ENCODE measurements at places on chromosomes 1 and 21.

- DNase-seq, result no peak
Observed at GRCh38 chr1:28538286-28538685, 14.6 kb upstream of the TRNAU1AP start.

GRCh38 chr1:191460234-191460633 is 698.0 kb upstream of the RGS18 start:
- no peak for DNase-seq

DNA sequence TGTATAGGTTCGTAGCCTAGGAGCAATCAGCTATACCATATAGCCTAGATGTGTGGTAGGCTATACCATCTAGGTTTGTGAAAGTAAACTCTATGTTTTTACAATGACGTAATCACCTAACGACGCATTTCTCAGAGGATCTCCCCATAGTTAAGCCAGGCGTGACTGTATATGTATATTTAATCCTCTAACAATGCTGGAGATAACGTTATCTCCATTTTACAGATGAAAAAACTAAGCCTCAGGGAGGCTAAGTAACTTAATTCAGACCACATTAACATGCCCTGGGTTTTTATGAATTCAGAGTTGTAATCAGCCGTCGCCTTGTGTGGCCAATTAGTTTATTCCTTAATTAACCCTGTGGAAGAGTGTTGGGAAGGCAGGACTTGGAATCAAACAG is 107.7 kb upstream of the PLXNA2 start:
- DNase-seq, result no peak

DNA sequence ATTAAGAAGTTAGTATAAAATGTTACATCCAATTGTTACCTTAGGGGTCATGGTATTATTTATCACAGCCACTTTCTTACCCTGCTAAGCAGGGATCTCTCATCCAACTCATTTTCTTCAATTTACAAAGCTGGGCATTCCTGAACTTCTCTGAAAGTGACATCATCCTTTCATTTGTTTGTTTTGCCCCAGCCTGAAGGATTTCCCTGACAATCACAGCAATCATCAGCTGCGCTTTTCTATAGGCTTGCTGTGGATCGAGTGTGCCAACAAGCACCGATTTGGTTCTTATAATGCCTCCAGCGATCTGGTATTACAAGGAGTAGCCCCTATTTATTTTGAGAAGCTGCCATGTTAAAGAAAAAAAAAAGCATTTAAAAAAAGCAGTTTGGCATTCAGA is 240.2 kb downstream of the USH2A start:
- DNase-seq, result no peak

DNA sequence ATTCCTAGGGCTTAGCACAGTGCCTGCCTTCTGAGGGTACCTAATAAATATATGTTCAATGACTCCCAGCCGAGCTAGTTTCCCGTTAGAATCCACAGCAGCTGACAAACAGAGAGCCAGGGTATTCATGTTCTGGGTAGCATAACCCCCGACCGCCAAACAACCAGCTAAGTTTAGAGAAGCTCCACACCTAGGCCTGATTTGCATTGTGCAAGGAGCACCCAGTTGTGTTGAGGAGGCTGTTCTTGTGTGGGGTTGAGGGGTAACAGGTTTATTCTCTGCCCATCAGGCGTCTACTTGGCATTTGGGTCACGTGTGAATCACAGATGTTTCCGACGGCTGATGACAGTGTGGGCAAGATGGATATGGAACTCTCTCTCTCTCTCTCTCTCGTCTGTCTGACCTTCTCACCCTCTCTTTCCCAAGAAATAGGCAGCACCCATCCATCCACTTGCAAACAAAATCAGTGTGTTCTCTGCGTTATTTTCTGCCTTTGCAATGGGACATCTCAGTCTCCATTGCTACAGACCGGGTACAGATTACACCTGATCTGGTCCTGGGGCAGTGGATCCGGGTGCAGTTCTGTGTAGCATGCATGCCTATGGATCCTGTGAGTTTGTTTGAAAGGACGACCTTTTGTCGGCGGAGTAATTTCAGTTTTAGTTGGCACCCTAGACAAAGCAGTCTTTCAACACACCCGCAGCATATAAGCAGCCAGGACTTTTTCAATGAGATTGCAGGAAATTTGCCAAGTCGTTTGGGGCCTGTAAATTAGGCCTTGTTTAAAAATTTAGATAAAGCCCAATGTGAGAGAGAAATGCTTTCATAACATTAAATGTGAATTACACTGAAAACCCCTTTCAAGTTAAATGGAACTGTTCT is 29.4 kb downstream of the KAZN start:
- DNase-seq, result no peak

Measured in NCI-H1930 (cell line).